Endothelial cell of umbilical vein (primary cell): ENCODE measurements at places on chromosomes 3 and 15.

- peak; percentile 66 for DNase-seq
These were observed 16.1 kb downstream of the POU1F1 start for GRCh38 chr3:87260270-87260669.

DNA sequence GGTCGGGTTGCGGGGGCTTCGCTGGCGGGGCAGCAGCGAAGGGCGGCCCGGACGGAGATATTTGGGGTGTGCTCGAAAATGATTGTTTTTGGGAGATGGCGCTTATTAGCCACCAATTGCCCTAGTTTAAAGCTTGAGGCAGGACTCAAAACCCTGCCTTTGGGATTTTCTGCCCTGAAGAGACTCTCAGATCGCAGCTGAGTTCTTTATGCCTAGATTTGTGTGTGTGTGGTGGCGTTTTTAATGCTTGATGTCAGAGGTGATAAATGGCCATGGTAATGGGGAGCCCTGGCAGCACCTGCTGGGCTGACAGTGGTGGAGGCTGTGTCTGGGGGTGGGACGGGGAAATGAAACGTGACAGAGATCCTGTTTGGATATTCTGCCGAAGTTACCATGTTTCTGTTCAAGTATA is 604 bp downstream of the KCTD6 start:
- DNase-seq, result peak; percentile 34

GRCh38 chr3:78090382-78090781 is 1050.5 kb downstream of the ROBO2 start:
- no peak for DNase-seq

DNA sequence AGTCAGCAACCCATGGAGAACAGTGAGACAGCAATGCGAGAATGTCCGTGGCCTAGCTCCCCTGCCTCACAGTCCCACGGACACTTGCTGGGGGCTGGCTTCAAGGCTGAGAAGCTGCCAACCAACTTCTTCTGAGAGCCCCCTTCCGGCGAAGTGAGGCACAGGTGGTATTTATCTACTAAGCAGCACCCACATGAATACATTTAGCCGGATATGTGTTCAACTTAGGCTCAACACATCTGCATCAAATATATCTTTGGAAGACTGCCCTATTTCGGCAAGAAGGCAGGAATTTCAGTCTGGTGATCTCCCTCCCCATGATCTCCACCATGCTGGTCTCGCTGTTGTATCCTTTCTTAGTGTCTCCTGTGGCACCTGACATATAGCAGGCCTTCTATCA is 340.9 kb upstream of the NR2E3 start:
- no peak for DNase-seq

DNA sequence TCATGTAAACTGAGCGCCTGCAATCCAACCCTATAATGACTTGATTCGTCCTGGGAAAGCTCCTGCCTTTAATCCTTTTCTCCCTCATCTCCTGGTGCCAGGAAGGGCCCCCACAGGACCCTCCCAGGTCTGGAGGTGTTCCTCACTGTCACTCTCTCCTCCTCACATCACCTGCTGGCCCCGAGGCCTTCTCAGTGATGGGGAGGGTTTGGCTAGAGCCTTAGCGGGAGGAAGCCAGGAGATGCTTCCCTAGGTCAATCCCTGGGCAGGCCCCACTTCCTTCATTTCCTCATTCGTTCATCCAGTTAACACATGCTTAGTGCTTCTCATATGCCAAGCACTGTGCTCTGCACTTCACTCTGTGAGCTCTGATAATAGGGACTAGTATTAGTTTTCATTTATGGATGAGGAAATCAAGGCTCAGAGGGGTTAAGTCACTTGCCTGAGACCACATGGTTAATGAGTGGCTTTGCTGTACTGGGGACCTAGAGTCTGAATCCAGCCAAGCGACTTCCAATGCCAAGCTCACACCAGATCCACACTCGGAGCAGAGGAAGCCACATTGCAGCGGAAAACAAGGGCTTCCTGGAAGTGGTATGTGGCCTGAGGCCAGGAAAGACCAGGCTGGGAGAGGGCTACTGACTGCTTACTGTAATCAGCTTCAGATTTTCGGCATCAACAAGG is 50.3 kb upstream of the CHRNB4 start:
- DNase-seq, result peak; percentile 18

- peak; percentile 41 for DNase-seq
These were observed 262.5 kb downstream of the CGGBP1 start for GRCh38 chr3:87796137-87796842.

DNA sequence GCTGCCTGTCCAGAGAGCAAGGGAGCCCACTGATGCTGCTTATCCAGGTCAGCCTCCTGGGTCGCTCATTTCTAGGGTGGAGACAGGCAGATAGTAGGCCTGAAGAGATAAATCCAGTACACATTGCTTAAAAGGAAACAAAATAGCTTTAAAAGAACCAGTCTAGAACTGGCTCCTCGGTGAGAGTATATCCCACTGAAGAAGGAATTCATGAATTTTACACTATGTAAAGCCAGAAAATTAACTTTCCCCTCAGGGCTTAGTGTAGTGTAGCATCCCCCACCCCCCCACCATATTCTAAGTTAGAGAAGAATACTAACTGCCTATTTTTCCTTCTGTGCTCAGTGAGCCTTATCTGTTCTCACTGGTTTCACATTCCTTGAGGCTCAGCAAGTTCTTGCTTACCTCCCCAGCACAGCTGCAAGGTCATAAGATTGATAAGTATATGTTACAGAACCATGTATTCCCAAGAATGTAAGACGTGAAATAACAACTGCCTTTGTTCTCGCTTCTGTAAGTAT is 30.5 kb upstream of the NOX5 start:
- DNase-seq, result no peak

DNA sequence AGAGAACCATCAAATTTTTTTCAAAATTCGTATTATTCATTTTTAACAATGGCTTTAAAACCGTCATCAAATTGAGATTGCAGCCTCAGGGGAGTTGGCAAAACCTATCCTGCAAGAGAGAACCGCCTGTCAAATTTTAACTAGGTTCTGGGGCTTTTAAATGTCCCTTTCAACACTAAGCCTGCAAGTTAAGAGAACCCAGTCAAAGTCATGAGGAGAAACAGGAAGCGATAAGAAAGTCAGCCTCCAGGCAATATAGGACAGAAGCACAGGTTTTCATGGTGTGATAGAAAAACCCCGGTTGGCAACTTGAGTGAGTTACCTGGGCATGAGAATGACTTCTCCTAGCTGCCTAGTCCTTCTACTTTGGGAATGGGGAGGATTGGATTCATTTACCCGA is 59.8 kb downstream of the CPNE4 start:
- no peak for DNase-seq

- DNase-seq, result peak; percentile 55
These were observed 3.4 kb upstream of the CPOX start for GRCh38 chr3:98596541-98597500.

GRCh38 chr3:132554437-132554836 is 42.6 kb upstream of the ACKR4 start:
- peak; percentile 92 for DNase-seq

GRCh38 chr3:104992676-104993075 is 374.0 kb upstream of the ALCAM start:
- DNase-seq, result no peak

GRCh38 chr3:191314109-191314728 is 15.0 kb upstream of the CCDC50 start:
- DNase-seq, result peak; percentile 42

- no peak for DNase-seq
These were observed 234.3 kb downstream of the TLE3 start for GRCh38 chr15:69863446-69863845.

- no peak for DNase-seq
These were observed 3.4 kb upstream of the HHLA2 start for GRCh38 chr3:108292905-108293328.

- no peak for DNase-seq
These were observed 9.2 kb downstream of the ZSCAN2 start for GRCh38 chr15:84609818-84610525.

DNA sequence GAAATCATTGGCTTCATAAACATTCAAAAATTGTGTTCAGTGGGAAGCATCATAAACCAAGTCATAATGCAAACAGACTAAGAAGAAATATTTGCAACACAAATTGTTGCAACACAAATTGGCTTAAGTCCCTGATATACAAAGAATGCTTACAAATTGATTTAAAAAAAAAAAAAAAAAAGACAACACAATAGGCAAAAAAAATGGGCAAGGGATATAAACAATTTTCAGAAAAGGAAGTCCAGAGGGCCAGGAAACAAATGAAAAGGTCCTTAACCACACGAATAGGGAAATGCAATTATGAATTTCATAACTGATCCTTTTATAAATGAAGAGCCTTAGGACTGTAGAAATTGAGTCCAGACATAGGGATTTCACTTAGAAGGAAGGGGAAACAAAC is 98.9 kb downstream of the LRRK1 start:
- peak; percentile 9 for DNase-seq

- no peak for DNase-seq
These were observed 60.6 kb upstream of the XCR1 start for GRCh38 chr3:46087871-46088270.

- DNase-seq, result no peak
These were observed 1202.3 kb downstream of the NSUN3 start for GRCh38 chr3:95265129-95265528.

GRCh38 chr15:74709892-74710291 is 14.1 kb upstream of the EDC3 start:
- DNase-seq, result no peak

DNA sequence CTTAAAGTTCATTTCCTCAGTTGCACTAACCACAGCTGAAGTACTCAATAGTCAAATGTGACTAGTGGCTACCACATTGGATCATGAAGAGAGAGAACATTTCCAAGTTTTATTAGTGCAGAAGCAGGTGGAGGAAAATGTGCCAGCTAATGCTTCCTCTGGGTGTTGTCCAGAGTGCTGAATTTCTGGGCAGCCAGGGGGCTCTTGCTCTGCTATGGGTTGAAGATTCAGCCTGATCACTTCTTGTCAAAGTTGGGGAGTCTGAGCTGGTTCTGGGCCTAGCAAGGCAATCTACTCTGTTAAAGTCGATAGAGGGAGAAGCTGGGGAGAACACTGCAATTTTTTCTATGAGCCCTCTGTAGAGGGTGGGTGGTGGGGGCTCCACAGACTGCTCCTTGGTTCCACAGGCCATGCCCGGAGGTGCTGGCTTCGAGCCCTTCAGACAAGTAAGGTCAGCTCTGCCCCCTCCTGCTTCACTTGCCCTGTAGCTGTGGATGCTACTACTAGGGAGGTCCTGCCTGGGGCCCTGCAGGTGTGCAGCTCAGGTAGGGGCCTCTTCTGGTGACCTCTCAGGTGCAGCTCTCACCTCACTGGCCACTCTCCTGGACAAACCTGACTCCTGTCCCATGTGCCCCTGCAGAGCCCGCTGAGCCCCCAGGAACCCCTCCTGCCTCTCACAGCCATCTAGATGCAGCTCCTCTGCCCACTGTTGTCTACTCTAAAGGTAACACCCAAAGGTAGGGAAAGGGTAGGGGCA is 8.2 kb downstream of the ALG3 start:
- DNase-seq, result peak; percentile 34

DNA sequence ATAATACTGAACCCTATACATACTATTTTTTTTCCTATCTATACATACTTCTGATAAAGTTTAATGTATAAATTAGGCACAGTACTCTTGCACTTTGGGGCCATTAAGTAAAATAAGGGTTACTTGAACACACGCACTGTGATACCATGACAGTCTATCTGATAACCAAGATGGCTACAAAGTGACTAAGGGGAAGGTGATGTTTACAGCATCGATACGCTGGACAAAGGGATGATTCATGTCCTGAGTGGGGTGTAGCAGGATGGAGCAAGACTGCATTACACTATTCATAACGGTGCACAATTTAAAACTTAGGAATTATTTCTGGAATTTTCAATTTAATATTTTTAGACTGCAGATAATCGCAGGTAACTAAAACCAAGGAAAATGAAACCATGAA is 30.0 kb upstream of the SLC2A2 start:
- peak; percentile 75 for DNase-seq

GRCh38 chr3:184235381-184236032 is 6.1 kb downstream of the VWA5B2 start:
- DNase-seq, result no peak

- DNase-seq, result no peak
These were observed 1.2 kb upstream of the STT3B start for GRCh38 chr3:31531452-31531991.

GRCh38 chr3:184531626-184532280 is 29.8 kb upstream of the EPHB3 start:
- DNase-seq, result peak; percentile 41

- DNase-seq, result peak; percentile 71
These were observed 9.2 kb downstream of the TMPRSS7 start for GRCh38 chr3:112043621-112044201.

- DNase-seq, result no peak
These were observed 116.9 kb downstream of the DCLK3 start for GRCh38 chr3:36647423-36647853.
